ENCODE measurements at places on chromosomes 1 and 21. TPM values are rescaled to one million over a fixed set of nuclear protein-coding genes. Genes with fewer than 3 reads are reported as not detected.

NIPAL3 gene
- total RNA-seq, result 31.8 TPM

GJA8 gene
- total RNA-seq, result not detected

DNA sequence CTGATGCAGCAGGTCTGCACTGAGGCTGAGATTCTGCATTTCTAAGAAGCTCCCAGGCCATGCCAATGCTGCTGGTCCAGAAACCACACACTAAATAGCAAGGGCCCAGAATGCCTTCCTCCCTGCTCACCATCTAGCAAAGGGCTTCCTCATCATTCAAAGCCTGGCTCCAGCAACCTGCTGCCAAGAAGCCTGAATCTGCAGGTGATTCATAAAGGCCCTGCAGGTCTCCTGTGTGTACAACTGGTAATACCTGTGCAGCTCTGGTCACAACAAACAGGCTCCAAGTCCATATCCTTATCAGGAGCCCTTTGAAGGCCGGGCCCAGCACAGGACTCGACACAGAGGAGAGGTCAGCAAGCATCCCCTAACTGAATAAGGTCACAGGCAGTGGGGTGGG, 26.7 kb downstream of the GLIS1 start:
- no peak for DNase-seq

DNA sequence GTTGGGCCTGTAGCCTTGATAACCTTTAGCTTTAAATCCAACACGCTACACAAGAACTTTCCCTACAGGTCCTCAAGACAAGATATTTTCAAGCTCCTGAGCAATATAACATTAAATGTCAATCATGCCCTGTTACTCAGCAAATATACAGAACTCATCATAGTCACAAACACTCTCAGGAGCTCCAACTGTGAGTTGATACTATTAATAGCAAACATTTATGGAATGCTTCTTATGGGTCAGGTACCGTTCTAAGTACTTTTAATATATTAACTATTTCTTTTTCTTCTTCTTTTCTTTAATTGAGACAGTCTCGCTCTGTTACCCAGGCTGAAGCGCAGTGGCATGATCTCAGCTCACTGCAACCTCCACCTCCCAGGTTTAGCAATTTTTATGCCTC, 10.1 kb downstream of the EYA3 start:
- DNase-seq, result no peak

All from Right ventricle myocardium superior (tissue), 1 donor.